ENCODE measurements at places on chromosomes 11 and 22.

GRCh38 chr11:19905280-19905853 lies 192.7 kb downstream of the NAV2 start:
- DNase-seq = peak; percentile 12

- DNase-seq = peak; percentile 60
Measured at GRCh38 chr11:83241291-83241946, 44.7 kb downstream of the CCDC90B start.

GRCh38 chr11:99513368-99513767 lies 492.6 kb downstream of the CNTN5 start:
- no peak for DNase-seq

GRCh38 chr22:41561335-41561734 lies 525 bp downstream of the CSDC2 start:
- DNase-seq = no peak

GRCh38 chr11:108961095-108961494 lies 296.2 kb downstream of the DDX10 start:
- DNase-seq = no peak

- DNase-seq = no peak
Measured at GRCh38 chr22:23145878-23146470, 697 bp downstream of the RAB36 start.

- DNase-seq = no peak
Measured at GRCh38 chr11:80856066-80856465, 1415.2 kb upstream of the TENM4 start.

GRCh38 chr11:2586793-2587131 lies 113.0 kb downstream of the KCNQ1OT1 start:
- DNase-seq = no peak

- no peak for DNase-seq
Measured at GRCh38 chr11:22049276-22049675, 143.6 kb upstream of the ANO5 start.

DNA sequence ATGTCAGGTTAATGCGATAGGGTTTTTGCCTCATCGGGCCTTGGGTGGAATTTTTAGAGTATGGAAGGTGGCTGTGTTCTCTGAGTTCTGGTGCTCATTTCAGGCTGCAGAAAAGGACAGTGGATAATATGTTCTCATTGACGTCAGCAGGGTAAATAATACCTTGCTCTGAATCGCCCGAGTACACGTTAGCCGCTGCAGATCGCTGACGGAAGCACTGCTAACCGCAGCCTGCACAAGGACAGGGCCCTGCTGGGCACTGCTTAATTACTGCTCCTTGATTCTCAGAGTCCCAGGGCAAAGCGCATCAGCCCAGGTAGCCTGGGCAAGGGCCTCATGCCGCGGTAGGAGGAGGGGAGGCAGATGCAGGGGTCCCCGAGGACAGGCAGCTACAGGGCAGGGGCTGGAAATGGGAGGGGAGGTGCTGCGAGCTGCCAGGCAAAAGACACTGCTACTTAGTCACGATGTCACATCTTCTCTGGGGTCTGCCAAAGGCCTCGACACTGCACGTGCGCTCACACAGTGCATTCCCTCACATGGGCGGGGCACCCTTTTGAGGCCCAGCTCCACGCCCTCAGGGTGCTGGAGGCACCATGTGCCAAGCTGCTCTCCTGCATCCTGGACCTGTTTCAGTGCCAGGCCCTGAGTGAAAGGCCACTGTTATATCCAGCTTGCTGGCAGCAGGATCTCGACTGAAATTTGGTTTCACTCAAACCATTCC lies 35.2 kb downstream of the PPP2R1B start:
- DNase-seq = no peak

GRCh38 chr11:11500744-11501487 lies 120.9 kb downstream of the GALNT18 start:
- DNase-seq = no peak

DNA sequence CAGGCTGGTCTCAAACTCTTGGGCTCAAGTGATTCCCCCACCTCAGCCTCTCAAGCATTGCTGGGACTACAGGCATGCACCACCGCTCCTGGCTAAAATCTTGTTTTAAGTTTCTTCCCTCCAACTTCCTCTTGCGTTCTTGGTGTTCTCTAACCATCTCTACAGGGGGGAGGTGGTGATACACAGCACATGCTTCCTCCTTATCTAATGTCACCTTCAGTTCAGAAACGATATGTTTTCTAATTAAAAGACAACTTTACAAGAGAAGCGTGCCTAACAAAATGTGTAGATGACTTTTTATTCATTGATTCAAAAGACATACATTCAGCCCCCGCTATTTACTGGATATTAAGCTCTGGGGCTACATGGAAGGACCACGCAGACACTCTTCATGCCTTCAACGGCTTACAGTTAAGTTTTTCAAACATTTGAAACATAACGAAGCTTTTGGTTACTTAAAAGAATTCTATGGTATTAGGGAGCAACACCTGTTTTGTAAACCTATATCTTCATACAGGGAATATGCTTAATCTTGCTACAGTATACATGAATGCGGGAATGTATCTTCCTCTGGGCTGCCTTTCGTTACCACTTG lies 933 bp upstream of the DLAT start:
- DNase-seq = no peak

GRCh38 chr11:561148-562003 lies 606 bp downstream of the RASSF7 start:
- DNase-seq = peak; percentile 53

GRCh38 chr11:96393753-96394348 lies 4.0 kb downstream of the JRKL start:
- DNase-seq = no peak

- DNase-seq = no peak
Measured at GRCh38 chr11:126834573-126834972, 166.0 kb downstream of the KIRREL3 start.

DNA sequence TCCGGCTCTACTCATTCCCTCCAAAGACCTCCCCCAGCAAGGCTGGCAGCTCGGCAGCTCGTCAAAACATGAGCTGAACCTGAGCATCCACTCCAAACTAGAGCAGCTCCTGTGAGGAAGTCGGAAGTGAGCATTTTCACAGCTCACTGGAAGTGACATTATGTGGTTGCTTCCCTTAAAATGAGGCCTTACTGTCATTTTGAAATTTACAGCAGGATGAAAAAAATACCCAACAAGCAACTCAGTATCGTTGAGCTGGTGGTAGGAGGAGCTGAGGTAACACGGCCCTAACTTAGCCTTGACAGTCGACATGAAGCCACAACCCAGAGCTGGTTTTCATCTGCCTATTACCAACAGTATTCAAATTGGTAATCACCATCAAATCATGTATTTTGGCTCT lies 38.0 kb upstream of the ARFGAP3 start:
- DNase-seq = no peak

- no peak for DNase-seq
Measured at GRCh38 chr11:99327527-99327926, 306.8 kb downstream of the CNTN5 start.

GRCh38 chr22:42561856-42562255 lies 8.1 kb downstream of the SERHL2 start:
- DNase-seq = no peak

DNA sequence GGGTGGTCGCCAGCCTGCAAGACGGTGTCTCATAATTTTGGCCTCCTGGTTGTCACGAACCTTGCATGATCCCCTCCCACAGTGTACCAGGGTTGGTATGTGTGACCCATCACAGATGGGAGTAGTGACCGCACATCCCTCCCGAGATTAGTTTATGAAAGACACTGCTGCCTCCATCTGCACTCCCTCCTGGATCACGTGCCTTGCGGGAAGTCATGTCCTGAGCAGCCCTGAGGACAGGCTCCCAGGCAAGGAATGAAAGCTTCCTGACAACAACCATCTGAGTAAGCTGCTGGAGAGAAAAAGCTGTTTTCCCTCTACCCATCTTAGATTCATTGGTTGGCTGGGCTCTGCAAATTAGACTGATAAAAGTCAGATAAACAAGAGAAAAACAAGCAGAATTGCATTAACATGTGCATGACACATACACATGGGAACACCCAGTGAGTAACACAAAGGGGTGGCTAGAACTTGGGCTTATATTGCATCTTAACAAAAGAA lies 14.4 kb upstream of the PAMR1 start:
- no peak for DNase-seq

GRCh38 chr22:32000181-32000580 lies 42.9 kb upstream of the SLC5A1 start:
- DNase-seq = no peak

DNA sequence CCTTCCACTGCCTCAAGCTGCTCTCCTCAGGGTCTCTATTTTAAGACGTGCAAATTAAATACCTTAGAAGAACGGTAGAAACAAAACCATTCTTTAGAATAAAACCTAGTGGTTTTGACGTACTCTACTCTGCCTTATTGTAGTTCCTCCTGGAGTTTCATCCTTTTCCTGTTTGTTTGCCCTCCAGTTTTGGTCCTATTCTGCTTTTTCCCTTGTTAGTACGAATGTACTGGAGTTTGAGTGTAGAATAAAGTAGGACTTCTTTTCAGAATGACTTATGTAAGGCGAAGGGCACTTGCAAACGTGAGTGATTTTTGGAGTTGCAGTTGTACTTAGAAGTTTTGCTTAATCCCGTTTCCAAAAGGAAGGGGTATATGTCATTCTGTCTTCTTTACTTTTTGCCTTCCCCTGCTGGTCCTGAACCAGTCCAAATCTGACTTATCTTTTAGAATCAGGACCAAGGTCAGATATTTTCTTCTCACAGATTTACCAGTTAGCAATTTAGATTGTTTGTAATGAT lies 1.4 kb downstream of the SIK2 start:
- DNase-seq = no peak

DNA sequence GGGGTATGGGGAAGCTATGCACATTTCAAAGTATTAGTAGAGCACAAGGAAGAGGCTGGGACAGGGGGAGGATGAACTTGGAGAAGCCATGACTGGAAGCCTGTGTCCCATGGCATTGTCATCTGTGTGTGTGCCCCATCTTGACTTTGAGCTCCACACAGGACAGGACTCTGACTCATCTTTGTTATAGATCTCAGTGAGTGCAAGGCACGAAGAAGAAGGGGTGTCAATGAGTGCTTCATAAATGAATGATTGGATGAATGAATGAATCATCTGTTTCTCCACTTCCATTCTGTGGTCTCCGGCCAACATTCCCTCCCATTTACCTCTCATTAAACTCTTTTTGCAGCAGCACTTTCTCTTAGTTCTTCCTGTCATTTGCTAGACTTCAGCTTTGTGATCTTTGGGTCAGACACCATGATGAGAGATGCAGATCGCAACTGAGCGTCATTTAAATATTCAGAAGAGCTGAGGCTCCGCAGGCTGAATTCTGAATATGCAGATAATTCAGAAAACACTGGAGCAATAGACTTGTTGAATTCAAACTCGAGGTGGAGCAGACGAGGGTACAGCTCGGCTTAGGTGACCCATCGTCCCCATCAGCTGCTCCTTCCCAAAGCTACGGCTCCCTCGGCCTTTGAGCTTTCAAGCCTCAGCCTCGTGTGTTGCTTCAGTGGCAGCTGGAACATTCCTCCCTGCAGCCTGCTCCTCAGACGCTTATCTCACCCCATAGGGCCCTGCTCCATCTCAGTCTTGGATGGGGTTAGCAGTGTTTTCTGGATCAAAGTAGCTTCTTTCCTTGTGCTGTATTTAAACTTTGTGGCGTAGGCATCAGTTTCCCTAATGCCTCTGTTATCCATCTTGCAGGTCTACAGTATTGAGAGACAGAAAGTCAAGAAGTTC lies 30.8 kb downstream of the APOL3 start:
- no peak for DNase-seq

- peak; percentile 97 for DNase-seq
Measured at GRCh38 chr11:62881579-62882430, 1.1 kb downstream of the SLC3A2 start.

- DNase-seq = no peak
Measured at GRCh38 chr11:73295996-73296318, 12.1 kb upstream of the ARHGEF17 start.

- DNase-seq = no peak
Measured at GRCh38 chr22:45904236-45904635, 72.7 kb downstream of the WNT7B start.

DNA sequence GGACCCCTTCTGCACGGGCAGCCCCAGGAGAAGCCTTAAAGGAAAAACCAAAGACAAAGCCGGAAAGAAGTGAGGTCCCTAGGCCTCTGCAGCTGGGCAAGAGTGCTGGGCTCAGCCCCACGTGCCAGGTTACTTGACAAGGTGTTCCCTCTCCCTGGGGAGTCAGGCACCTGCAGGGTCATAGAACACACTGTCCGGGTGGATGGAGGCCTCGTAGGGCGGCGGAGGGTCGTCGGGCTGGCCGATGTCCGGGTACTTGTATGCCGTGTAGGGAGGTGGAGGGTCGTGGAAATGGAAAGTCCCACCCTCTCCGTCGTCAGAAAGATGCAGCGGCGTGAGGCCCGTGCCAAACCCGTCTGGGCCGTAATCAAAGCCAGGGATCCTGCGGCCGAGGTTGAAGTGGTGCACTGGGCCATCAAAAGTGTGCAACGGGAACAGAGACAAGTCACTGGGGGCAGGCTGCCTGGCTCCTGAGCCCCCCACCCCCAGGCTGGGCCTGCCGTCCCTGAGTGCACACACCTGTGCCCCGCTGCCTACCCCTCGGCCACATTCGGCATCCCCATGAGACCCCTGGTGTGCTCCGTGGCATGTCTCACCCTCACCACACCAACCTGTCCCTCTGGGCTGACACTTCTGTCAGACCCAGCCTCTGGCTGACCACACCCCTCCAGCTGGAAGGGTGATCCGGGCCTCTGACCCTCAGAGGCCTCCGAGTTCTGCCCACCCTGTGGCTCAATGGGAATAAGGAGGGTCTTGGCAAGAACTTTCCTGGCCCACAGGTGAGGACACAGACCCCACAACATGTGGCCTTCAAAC lies 81.1 kb downstream of the DGCR2 start:
- no peak for DNase-seq

- no peak for DNase-seq
Measured at GRCh38 chr11:88384004-88384668, 46.6 kb upstream of the CTSC start.

DNA sequence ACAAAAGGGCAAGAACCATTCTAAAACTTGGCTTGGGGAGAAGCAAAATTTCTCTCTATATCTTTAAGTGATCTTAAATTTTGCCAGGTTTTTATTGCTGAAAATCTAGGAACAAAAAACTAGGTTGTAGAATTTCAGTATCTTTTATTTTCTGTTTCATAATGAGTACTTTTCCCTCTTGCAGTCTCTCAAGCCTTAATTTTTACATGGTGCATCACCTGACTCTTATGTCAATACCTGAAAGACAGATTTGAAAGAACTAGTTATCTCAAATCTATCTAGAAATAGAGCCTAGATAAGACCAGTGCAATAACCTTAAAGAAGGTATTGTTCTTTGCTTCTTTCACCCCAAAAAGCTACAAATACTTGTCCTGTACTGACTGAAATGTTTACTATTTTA lies 122.1 kb downstream of the TRIM44 start:
- DNase-seq = no peak

DNA sequence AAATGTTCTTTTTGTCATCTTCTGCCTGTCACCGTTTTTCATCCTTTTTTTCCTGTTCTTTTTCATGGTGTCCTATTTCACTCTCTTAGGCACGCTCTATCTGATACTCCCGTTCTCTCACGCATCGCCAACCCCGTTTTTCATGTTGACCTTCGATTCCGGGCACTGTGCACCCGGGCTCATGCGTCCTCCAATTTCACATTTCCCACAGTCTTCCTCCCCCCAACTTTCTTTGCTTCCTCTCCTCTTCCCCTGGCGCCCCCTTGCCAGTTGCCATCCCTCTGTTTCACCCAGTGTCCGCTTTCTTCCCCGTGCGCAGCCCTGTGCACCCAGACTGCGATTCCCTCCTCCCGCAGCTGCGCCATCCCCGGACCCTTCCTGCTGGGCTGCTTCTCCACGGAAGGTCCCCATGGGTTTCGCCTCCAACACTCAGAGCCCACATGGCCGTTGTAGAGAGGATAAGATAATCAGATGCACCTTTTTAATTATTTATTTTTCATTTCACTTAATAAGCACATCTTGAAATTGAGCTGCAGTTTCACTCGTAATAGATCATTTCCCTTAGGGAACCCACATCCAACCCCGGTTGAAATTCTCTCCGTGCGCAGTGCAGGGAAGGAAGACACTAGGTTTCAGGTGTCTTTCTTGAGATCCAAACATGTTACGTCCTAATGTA lies 791.1 kb downstream of the NTM start:
- no peak for DNase-seq

Data from HAP-1 (cell line).